ENCODE measurements at places on chromosomes 16 and 17.

GRCh38 chr16:14018851-14019250 is 52.3 kb upstream of the MRTFB start:
- no peak for ATAC-seq

GRCh38 chr16:56373003-56373402 is 52.3 kb downstream of the AMFR start:
- ATAC-seq: no peak

GRCh38 chr17:72687886-72688285 is 404.6 kb downstream of the SLC39A11 start:
- no peak for ATAC-seq

DNA sequence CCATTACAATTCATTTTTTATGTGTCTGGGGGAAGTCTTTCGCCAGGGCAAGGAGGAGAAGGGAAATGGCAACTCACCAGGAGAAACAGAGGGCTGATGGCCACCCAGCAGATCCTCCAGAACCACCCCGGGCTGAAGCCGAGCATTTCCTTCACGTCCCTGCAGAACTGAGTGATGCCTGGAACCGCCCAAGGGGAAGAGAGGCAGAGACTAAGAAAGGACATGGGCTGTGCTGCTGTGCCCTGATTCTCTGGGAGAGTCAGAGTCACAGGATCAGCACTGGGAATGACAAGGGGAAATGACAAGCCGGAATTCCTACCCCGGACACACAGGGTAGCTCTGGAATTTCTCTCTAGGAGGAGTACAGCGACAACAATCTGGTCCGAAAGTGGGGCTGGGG is 27.8 kb downstream of the SLC6A4 start:
- ATAC-seq: no peak

DNA sequence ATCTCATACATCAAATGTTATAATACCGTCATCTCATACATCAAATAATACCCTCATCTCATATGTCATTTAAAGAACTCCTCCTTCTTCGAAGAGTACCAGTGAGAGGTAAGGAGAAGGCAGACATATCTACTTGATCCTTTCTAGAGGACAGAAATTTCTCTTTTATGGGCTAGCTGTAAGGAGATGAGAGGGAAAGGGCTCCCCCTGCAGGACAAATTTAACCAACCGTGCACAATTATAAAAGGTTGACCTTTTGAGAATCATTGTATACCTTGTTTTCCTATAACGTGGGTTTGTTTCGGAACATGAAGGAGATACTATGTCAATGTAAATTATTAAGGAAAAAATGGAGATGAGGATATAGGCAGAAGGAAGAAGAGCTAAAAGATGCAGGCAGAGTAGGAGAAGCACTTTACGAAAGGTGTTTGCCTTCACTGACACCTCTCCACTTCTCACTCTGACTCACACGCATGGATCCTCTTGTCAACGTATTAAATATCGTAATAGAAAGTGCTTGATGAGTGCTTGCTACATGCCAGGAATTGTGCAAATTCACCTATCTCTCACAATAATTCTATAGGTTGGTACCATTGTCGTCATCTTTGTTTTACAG is 465.9 kb upstream of the ERCC4 start:
- peak; percentile 38 for ATAC-seq

DNA sequence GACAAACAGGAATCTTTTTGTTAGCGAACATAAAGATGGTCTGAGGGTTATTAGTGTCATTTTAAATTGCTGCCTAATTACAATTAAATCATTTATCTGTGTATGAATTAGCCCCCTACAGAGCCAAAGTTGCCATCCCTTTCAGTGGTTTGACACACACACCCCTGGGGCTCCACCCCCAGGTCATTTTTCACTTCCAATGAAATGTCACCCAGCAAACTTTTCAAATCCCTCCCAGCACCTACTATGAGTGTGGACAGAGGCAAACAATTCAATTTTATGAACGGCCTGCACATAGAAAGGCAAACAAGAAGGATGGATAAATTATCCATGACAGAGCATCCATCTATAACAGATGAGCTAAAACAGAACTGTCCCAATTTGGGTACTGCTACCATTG is 2.4 kb downstream of the MYH10 start:
- no peak for ATAC-seq

GRCh38 chr17:48513097-48513496 is 17.7 kb downstream of the HOXB1 start:
- ATAC-seq: no peak

DNA sequence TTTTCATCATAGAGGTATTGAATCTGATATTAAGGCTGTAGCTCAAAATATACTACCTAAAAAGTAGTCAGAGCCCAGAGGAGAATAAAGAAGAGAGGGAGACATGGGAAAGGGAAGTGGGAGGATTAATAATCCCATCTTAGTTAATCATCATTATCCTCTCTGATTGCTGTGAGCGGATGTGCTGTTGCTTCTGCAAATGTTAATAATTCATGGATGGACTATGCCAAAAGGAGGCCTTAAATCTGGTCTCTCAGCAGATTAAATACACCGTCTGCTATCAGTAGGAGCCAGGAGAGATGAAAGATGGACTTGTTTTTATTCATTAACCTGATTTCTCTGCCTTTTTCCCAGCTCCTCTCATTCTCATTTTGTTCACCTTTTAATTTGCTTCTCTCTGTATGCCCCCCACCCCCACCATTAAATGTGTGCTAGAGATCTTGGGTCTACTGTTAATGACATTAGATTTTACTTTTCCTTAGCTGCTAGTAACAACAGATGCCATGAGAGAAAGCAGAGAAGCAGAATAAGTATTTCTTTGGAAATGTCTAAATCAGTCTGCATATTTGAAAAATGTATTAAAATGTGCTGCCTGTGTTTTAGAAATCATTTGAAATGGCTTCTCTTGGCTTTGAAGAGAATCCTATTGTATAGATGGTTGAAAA is 44.2 kb downstream of the NUP93 start:
- ATAC-seq: no peak

DNA sequence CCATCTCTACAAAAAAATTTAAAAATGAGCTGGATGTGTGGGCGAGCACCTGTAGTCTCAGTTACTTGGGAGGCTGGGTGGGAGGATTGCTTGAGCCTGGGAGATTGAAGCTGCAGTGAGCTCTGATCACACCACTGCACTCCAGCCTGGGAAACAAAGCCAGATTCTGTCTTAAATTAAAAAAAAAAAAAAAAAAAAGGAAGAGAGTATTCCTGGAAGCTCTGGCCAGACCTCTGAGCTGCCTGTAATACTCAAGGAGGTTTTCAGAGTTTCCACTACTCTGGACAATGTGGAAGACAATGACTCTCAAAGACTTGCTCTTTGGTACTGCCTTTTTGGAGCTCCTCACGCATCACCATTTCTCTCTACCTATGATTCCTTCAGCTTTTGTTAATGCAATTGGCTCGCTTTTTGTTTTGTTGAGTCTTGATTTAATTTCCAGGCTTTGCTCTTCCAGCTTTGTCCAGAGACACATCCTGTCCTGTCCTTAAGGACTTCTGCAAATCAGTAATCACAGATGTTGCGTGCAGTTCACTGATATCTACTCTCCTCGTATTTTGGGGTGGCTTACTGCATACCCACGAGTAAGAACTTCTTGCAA is 10.8 kb downstream of the CHD9 start:
- no peak for ATAC-seq

DNA sequence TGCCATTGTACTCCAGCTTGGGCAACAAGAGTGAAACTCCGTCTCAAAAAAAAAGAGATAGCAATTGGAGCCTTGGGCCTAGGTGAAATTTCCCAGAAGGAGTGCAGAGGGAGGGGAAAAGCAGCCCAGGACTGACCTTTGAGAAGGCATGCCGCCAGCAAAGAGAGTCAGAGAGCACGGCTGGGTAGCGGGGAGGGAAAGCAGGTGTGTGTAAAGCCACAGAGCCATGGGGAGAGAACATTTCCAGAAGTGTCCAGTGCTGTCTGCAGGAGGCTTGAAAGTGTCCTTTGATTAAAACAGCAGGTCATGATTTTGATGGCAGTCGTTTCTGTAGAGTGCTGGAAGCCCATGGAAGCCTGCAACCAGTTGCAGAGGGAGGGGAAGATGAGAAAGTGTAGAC is 8.1 kb downstream of the C16orf54 start:
- ATAC-seq: no peak

DNA sequence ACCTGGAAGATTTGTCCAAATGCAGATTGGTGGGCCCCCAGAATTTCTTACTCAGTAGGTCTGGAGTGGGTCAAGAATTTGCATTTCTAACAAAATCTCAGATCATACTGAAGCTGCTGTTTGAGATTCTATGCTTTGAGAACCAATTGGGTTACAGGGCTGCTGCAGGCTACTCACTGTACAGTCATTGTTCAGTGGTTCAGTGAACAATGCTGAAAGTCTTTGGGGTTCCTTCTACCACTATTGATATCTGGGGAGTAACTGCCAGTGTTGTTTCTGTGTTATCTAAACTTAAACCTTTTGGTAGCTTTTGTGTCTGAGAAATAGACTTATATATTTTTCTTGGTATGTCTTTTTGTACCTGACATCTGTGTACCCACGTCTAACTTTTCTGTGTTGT is 187.5 kb downstream of the TANC2 start:
- no peak for ATAC-seq

- no peak for ATAC-seq
Observed at GRCh38 chr16:13939821-13940220, 19.9 kb downstream of the ERCC4 start.

GRCh38 chr17:9973669-9974447 is 68.8 kb upstream of the RCVRN start:
- ATAC-seq: peak; percentile 10

DNA sequence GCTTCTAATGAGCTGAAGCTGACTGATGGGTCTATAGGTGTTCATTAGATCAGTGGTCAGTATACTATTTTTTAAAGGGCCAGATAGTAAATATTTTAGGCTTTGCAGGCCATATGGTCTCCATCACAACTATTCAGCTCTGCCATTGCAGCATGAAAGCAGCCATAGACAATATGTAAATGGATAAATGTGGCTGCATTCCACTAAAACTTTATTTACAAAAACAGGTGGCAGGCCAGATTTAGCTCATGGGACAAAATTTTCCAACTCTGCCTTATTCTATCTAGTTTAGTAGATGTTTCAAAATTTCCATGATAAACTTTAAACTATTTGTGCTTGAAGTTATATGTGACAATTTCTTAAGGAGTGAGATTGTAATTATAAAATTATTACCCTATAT is 339.3 kb downstream of the ABCC12 start:
- ATAC-seq: no peak

- ATAC-seq: no peak
Observed at GRCh38 chr17:9790889-9791876, at the start of gene DHRS7C. TSS of gene DHRS7C (minus strand) at chr17:9791592. CDS start at chr17:9791284, 308 bp downstream.

GRCh38 chr17:82647593-82648164 is 565 bp downstream of the WDR45B start:
- ATAC-seq: peak; percentile 57

DNA sequence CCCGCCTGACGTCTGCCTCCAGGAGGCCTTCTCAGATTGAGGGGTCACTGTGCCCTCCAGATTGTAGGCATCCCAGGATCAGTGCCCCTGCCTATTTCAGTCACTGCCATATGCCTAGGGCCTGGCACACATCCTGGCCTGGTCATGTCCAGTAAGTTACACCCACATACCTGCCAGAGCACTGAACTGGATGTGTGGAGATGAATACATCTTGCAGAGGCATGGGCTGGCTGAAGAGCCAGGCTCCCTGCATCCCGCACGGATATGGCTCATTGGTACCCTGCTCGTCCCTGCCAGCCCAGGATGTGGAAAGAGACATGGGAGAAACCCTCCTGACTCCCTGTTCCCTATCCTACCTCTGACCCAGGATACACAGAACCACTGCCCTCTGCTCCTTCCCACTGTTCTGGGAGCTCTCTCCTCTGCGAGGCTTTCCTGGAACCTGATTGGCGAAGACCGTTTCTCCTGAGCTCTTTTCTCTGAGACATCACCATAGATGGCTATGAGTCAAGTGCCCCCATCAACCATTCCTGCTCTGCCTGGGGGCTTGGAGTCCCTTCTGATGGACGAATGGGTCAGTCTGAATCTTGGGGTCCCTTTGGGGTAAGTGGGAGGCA is 40.0 kb upstream of the TAC4 start:
- ATAC-seq: no peak

DNA sequence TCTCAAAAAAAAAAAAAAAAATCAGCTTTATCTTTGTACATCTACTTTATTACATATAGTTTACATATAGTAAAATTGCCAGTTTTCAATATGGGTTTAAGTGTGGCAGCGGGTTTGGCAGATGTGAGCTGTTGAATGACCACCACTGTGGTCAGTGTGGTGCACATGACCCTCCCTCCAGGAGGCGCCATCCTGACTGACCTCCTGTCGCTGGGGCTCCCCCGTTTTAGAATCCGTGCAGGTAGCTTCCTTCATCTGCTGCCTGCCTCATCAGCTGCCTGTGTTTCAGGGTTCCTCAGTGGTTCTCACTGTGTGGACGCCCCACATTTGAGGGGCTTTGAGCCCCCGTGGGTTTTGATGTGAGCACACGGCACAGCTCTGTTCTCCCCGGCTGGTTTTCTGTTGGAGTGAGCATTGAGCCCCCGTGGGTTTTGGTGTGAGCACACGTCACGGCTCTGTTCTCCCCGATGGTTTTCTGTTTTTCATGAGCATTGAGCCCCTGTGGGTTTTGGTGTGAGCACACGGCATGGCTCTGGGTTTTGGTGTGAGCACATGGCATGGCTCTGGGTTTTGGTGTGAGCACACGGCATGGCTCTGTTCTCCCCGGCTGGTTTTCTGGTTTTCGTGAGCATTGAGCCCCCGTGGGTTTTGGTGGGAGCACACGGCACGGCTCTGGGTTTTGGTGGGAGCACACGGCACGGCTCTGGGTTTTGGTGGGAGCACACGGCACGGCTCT is 57.9 kb upstream of the ZNF750 start:
- ATAC-seq: no peak

GRCh38 chr17:63435681-63436522 is 10.2 kb downstream of the CYB561 start:
- no peak for ATAC-seq

DNA sequence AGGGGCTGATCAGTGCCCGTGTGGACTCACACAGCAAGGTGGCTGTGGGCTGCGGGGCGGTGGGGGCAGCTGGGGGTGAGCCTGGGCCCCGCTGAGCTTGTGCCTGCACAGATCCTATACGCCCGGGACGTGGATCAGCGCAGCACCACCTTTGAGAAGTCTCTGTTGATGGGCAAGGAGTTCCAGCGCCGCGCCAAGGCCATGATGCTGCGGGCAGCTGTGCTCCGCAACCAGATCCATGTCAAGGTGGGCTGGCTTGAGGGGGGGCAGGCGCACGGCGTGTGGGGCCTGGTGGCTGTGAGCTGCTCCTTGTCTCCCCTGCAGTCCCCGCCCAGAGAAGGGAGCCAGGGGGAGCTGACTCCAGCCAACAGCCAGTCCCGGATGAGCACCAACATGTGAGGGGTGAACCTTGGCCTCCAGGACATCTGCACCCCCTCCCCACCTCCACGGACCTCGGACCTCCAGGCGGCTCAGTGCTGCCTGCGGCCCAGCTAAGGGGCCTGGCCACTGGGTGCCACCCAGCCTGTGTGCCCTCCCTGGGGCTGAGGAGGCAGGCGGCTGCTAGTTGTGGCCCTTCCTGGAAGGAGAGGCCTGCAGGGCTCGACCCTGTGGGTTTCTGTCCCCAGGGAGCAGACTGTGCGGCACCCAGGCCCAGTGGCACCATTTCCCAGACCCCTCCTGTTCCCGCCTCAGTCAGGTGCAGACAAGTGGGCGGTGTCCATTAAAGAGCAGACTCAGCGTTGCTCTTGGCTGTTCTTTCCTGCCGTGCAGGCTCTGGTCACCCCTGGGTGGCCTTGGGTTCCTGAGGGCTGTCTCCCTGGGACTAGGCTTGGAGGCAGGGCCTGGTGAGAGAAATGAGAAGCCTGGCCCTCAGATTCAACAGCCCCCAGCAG is 5.3 kb downstream of the GPS1 start:
- ATAC-seq: no peak

- ATAC-seq: no peak
Observed at GRCh38 chr17:18987230-18987610, 17.3 kb downstream of the FAM83G start.

GRCh38 chr17:65039336-65039988 is 17.1 kb downstream of the GNA13 start:
- ATAC-seq: peak; percentile 73

Data from motor neuron (in vitro differentiated cells).